ENCODE measurements at places on chromosomes 2 and 18.

- DNase-seq: no peak
These were observed 57.3 kb downstream of the VIT start for GRCh38 chr2:36753706-36754221.

DNA sequence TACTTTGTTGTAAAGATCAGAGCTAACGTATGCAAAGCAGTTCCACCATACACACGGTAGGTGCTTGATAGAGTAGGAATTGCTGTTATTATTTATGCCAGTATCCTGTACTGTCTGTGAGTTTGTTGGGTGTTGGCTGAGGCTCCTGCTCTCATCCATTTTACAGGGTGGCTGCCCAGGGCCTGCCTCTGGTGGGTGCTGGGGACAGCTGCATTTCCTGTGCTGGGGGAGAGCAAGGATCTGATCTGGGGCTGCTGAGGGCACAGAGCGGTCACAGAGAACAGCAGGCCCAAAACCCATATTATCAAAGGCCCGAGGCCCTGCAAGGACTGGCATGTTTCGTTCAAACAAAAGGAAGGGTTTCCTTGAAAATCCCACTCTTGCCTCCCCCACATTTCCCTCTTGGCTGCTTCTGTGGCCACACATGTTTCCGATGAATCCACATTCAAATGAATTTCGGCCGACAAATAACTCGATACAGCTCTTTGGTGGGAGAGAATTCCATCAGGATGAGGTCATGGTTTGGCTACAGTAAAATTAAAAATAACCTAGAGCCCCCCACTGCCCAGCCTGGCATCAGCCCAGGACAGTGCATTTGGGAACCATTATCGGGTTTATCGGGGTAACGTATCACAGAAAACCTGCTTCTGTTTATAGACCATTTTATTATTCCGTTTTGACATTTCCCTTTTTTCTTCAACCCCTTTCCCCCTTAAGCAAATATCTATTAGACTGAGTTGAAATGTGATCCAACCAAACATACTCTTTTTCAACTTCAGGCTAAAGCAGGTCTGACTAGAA, 143.4 kb downstream of the CYRIA start:
- no peak for DNase-seq

DNA sequence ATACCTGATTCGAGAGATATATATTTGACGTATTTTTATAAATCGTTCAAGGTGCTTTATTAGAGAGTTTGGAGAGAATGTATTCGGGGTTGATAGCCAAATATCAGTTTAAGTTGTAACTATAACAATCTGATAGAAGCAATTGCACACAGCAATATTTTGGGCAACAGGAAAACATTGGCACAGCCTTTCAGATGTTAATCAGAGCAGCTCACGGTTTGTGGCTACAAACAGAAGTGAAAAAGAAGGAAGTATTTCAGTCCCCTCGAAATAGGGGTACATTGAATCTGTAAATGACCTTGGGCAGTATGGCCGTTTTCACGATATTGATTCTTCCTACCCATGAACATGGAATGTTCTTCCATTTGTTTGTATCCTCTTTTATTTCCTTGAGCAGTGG, 20.6 kb downstream of the SERPINB10 start:
- DNase-seq: no peak

DNA sequence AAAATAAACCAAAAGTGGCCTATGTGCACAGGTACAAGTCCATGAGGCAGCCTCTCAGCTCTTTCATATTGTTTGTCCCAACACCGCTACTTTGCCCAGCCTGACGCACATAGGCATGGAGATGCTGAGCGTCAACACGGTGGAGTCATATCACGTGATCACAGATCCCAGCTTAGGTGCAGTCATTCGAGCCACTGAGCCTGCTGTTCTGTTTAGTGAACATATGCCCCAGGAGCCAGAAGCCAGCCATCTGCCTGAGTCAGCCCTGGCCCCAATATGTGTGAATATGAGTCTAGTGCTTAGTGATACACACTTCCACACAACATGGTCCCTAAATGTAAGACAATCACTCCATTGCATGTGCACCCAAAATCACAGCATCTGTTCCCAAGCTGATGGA, 88.2 kb upstream of the LCLAT1 start:
- DNase-seq: no peak

GRCh38 chr2:45833968-45834344, 182.5 kb downstream of the PRKCE start:
- DNase-seq: no peak

- DNase-seq: no peak
These were observed 73.7 kb downstream of the CABLES1 start for GRCh38 chr18:23209031-23209430.

DNA sequence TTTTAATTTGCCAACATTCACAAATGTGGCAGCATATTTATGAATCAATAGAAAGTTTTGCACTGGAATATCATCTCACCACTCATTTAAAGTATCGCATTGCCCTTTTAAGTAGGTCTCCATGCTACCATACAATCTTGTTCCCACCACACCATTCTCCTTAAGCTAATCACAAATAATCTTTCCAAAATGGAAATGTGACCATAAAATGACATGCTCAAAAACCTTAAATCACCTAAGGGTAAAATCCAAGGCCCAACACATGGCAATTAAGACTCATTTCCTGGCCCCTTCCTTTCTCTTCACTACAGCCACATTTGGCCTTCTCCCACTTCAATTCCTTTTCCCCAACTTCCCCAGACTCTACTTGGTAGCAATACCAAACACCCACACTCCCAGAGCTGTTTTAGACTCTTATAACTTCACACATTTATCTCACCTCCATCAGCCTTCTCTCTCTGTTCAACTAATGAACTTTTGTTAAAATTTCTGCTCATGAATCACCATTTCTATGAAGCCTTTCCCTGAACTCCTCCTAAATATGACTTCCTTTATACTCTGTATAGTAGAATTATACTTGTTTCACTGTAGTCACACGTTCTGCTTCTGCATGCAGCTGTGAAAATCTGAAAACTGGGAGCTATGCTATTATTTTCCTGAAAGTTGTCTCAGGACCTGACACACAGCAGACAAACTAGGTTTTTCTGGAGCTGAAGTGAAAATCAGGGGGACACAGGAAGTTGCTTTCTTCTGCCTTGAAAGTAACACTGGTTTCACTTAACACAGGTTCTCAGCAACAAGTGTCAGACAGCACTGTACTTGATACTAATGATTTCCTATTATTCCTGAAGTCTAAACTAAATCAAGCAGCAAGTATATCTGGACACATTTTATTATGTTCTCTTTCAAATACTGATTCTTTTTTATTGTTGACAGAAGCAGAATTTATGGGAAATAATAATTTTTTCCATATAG, 303.9 kb downstream of the ZEB2 start:
- no peak for DNase-seq

GRCh38 chr2:12036640-12036983, 290.2 kb downstream of the LPIN1 start:
- DNase-seq: no peak

DNA sequence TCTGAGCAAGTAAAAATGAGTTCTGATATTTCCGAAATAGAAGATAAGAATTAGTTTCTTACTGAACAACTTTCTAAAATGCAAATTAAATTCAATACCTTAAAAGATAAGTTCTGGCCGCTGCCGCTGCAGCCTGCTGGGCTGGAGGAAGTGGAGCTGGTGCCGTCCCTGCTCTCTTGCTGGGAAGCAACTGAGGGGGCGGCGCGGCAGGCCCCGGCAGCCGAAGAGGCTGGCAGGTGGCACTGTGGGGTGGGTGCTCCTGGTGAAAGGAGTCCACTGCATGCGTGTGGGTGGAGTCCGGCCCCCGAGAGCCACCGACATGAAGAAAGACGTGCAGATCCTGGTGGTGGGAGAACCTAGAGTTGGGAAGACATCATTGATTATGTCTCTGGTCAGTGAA, 89.5 kb upstream of the ZNF519 start:
- no peak for DNase-seq

- DNase-seq: no peak
These were observed 10.9 kb downstream of the ANKRD23 start for GRCh38 chr2:96832754-96833507.

DNA sequence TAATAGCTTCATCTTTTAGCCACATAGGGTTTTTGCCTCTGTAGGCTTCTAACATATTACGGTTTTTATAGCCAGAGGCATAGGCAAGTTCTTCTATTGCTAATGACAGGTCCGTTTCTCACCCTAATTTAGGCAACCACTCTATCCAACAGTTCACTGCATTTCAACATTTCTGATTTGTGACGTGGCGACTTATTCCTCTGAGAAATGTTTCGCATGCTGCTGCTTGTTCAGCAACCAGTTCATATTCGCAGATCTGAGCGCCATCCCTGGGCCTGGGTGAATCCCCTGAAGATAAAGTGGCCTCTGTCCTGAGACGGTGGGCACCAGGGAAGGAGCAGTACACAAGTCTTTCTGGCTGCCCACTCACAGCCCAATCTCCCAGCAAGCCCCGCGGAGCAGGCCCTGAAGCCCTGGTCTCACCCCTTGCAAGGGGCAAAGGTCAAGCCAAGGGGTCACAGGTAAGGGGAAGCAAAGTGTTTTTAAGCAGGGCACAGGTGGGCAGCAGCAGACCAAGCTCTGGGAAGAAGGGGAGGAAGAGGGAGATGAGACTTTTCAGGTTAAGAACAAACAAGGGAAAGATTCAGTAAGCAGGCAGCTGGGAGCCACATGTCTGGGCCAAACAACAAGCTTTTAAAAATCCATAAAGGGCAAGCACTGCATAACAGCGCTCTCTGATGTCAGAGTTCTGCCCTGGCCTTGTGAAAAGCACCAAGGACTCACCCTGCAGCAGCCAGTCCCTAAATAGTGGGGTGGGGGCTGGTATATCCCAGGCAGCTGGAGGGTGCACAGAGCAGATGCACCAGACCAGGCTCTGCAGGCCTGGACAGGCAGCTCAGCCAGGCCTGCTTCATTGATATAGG, 10.8 kb upstream of the COX7A2L start:
- no peak for DNase-seq

- DNase-seq: no peak
These were observed 157.8 kb downstream of the SEPTIN10 start for GRCh38 chr2:109455731-109456691.

DNA sequence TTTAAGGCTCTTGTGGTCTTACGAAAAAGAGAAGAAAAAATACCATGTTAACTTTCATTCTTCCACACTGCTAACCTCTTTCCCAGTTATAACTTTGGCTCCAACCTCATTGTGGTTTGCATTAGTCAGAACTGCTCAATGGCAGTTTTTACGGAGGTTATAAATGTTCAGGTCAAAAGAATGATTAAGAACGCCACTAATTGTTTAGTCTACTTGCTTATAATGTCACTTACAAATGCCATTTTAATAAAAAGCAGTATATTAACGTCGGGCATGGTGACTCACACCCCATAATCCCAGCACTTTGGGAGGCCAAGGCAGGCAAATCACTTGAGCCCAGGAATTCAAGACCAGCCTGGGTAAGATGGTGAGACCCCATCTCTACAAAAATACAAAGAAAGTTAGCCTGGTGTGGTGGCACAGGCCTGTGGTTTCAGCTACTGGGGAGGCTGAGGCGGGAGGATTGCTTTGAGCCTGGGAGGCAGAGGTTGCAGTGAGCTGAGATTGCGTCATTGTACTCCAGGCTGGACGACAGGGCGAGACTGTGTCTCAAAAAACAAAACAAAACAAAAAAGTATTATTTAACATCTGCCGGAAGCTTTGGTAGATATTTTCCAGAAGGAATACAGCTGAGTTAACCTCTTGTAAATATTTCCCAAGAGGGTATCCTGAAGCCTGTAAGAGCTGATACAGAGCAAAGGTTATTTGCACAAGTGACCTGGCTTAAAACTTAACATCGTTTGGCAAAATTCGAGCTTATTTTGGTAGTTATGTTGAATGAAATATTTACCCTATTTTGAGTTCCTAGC, 5.1 kb downstream of the AGPS start:
- DNase-seq: no peak

GRCh38 chr2:31138037-31138962, at the start of gene GALNT14:
Gene GALNT14 (minus strand): TSS chr2:31138440. CDS start chr2:31138086, 354 bp downstream.
- DNase-seq: peak; percentile 1

DNA sequence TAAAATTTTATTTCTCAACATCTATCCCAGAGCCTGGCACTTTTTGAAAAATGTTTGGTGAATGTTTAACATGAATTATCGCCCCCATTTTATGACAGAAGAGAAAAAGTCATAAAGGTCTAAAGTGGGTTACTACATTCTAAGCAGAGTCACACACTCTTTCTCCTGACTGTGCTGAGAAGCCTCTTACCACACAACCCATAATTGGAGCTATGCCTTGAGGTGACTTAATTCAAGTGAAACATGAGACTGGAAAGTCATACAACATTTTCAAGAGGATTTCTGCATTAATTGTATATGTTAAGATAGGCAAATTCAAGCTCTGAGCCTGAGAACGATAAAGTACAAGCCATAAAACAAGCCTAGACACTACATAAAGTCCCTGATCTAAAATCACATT, 3.1 kb upstream of the DSEL start:
- no peak for DNase-seq

GRCh38 chr2:136215908-136216472, 98.0 kb upstream of the CXCR4 start:
- no peak for DNase-seq

GRCh38 chr18:43662657-43663056, 385.4 kb upstream of the SYT4 start:
- no peak for DNase-seq

All from T follicular helper cell (primary cell).